ENCODE measurements at places on chromosomes 1 and 21.

DNA sequence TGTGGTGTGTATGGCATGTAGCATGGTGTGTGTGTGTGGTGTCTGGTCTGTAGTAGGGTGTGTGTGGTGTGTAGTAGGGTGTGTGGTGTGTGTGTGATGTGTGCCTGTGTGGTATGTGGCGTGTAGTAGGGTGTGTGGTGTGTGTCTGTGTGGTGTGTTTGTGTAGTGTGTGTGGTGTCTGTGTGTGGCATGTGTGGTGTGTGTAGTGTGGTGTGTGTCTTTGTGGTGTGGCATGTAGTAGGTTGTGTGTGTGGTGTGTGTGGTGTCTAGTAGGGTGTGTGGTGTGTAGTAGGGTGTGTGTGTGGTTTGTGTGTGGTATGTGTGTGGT is 85.5 kb downstream of the SYT2 start:
- no peak for DNase-seq

- no peak for DNase-seq
These were observed 174.0 kb downstream of the CRB1 start for GRCh38 chr1:197441999-197442414.

DNA sequence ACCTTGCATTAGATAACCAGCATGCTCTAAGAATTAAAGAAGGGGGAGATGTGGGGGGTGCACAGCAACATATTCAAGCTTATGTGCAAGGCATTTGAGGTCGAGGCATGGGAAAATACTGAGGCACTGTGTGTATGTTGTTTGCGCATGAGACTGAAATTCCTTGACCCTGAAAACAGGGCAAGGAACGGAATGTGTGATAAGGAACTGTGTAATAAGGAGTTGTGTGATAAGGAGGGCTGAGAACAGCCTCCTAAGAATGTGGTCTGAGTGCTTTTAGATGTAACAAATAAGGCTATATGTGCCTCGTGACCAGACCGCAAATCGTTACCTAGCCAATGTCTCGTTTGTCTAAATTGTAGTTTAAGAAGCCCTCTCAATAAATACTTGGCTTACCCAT is 26.5 kb upstream of the ITLN1 start:
- no peak for DNase-seq

GRCh38 chr1:197485790-197486189 is 217.7 kb downstream of the CRB1 start:
- DNase-seq: no peak

- no peak for DNase-seq
These were observed 170.6 kb upstream of the C21orf91 start for GRCh38 chr21:17989780-17990179.

DNA sequence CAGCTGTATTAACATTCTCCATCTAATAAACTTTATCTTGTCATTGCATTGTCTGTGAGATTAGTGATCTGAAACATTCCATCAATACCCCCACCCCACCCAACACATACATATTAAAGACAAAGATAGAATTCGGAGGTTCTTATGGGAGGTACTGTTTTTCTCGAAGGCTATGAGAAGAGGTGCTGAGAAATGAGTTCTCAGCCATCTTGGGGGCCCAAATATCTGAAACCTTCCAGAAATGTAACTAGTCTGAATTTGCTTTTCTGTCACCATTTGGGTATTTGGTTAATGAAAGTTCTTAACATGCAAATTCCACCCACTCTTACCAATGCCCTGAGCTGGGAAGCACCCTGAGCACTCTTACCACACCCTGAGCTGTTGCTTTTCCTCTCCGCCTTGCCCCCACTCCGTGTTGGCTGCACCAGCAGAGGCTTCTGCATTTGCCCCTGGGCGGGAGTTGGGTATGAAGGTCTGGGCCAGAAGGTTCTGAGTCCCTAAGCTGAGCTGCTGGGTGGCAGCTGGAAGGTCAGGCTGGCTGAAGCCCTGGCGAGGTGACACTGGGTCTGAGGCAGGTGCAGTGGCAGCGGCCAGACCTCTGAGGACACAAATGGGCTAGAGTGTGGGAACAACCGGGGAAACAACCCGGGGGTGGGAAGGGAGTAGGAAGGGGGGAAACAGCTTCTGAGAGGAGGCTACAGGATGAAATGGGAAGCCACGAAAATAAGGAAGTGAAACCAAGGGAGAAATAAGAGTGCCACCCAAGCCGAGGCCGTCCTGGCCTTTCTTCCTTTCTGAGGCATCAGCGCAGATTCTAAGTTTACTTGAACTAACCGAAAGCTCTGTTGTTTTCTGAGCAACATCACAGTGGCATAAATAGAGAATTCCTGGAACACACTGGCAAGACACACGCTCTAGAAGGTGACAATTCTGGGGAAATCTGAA is 26.3 kb upstream of the IER5 start:
- DNase-seq: no peak

GRCh38 chr1:114585231-114585630 is 3.8 kb upstream of the BCAS2 start:
- no peak for DNase-seq

- DNase-seq: no peak
These were observed 115.4 kb downstream of the SMYD2 start for GRCh38 chr1:214396330-214396729.

GRCh38 chr1:192801451-192801850 is 7.4 kb upstream of the RGS2 start:
- DNase-seq: no peak

- no peak for DNase-seq
These were observed 14.5 kb downstream of the IFNAR2 start for GRCh38 chr21:33244082-33244778.

GRCh38 chr1:29083317-29084195 is 40.1 kb downstream of the TMEM200B start:
- DNase-seq: no peak

DNA sequence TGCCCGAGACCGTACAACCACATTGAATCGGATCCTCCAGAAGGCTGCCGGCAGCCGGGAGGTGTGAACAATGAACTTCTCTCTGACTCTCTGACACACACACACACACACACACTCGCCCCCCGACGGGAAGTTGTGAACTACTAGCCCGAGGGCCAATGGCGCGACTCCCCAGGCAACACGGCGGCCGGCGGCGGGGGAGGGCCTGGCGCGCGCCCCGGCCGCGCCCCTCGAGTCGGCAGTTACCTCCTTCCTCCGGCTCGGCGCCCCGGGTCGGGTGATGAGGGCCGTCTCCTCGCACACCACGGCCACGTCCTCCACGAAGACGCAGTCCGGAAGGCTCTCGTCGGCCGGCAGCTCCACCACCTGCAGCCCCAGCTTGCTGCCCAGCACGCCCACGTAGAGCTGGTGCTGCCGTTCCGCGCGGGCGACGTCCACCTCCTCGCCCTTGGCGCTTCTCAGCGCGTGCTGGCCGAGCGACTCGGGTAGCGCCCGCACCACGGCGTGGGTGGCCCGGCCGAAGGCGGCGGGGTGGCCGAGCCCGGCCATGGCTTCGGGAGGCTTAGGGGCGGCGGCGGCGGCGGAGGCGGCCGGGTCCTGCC is 361 bp downstream of the DDAH1 start:
- DNase-seq: peak; percentile 86

DNA sequence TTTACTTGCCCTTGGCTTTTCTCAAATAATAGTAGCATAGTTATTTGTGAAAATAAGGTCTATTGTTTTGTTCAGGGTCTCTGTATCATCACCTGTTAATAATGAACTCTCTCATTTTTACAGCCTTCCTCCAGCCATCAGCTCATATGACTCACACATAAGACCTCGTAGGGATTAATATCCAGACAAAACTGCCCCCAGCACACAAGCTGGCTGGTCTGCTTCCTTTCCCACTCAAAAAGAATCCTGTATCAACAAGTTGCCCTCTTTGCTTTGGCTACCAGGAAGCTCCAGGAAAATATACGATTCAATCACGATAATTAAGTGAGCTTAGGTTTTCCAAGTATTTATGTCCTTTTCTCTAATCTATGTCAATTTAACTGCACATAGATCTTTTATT is 119.2 kb downstream of the DMRTB1 start:
- no peak for DNase-seq

DNA sequence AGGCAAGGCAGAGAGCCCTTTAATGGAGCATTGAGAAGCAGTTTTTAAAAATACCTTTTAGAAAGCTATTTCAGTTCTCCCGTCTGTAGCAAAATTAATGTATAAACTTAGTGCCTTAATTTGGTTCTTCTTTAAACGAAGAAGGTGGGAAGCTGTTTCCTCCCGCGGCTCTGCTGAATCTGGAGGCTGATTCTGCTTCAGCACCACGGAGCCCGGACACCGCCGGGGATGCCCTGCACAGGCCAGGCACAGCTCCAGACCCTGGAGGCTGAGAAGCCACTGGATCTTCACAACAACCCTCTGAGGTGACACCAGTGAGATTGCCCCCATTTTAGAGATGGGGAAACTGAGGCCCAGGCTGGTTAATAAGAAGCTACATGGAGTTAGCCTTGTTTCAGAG is 175.8 kb upstream of the VAMP3 start:
- DNase-seq: no peak

DNA sequence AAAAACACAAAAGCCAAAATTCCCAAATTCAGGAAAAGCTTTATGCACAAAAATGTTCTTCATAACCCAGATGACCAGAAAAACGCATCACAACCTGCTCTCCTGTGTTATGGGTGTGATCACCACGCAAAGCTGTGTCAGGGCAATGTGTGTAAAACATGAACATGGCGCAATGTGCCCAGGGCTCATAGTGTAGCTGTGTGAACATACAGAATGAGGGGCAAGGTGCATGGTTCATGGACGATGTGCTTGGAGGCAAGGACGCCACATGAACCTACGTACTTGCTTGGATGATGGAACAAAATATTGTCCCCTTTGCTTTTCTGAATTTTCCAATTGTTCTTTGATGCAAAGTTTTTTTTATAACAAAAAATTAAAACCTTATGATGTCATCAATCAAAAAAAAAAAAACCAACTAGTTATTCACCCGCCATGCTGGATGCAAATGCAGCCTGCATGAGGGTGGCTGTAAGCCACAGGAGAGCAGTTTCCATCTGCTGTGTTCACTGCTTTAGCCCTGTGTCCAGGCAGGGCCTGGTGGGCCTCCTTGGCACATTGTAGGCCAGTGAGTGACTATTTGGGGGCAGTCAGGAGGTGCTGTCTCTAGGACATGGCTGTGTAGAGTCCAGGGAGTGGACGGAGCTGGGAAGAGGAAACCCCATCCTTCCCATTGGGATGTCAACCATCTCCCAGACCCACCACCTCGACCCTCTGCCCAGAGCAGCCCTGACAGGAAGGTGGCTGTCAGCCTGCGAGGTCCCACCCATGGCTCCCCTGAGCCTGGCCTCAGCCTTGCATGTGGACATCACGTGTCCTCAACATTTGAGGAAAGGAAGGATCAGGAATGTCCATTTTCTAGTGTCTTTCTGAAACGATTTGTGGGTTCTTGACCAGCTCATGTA is 13.6 kb downstream of the KRTAP10-1 start:
- peak; percentile 22 for DNase-seq

- DNase-seq: no peak
These were observed 80.7 kb upstream of the CD34 start for GRCh38 chr1:207991583-207992026.

GRCh38 chr1:172656576-172656975 is 2.3 kb upstream of the FASLG start:
- DNase-seq: no peak

DNA sequence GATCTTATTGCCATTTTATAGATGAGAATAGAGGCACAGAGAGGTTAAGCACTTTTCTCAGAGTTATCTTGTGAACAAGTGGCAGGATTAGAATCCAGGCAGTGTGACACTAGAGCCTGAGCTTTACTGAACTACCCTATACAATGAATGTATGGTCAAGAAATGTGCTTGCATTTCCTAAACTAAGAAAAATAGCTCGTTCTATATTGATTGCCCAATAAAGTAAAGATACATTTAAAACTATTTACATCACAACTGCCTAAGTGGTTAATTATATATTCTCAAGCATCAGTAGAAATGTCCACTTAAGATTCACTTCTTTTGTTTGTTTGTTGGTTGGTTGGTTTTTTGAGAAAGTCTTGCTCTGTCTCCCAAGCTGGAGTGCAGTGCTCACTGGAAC is 91.6 kb downstream of the ZFYVE9 start:
- no peak for DNase-seq

- DNase-seq: no peak
These were observed 250.2 kb downstream of the LTN1 start for GRCh38 chr21:28742527-28742926.

DNA sequence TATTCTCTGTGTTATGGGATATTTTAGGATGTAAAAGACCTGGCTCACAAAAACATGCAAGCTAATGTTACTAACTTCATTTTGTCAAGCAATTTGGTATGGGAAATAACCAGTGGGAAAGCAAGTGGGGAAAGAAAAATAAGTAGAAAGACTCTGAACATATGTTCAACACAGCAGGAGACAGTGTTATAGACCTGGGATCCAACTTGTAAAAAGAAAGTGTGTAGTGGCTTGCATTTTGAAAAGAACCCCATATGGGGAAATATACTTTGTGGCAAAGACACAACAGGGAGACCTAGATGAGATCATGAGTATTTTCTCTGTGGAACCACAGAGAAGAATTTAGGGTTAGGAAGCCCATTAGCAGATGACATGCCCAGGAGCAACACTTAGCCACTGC is 212.7 kb upstream of the NRIP1 start:
- no peak for DNase-seq

DNA sequence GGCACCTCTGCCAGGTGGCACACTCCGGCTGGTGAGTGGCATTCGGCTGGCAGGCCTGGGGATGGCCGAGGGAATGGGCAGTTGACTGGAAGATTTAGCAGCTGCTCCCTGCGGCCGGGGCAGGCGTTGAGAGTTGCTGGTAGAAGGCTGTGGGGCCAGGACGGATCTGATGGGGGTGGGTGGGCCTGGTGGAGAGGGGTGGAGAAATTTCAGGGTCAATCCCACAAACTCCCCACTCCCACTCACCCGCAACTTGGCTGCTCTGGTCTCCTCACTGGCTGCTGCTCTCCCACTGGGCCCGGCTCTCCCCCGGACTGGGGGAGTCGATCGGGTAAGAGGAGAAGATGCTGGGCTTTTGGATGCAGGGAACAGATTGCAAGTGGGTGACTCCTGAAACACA is 2.1 kb downstream of the PSRC1 start:
- DNase-seq: no peak

GRCh38 chr21:42771503-42771805 is 107.9 kb downstream of the WDR4 start:
- no peak for DNase-seq

- DNase-seq: no peak
These were observed 8.4 kb downstream of the SLC35A3 start for GRCh38 chr1:99978218-99978617.

- no peak for DNase-seq
These were observed 3.4 kb upstream of the PLCH2 start for GRCh38 chr1:2472561-2473177.

DNA sequence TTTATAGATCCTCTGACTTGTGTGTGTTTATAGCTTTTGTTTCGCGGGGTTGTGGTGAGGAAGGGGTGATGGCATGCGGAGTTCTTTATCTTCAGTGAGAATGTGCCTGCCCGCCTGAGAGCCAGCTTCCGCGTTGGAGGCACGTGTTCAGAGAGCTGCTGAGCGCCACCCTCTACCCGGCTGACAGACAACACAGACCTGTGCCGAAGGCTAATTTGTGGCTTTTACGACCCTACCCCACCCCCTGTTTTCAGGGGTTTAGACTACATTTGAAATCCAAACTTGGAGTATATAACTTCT is 14.4 kb upstream of the CD101 start:
- DNase-seq: no peak
